ENCODE measurements at places on chromosomes 3 and 15.

DNA sequence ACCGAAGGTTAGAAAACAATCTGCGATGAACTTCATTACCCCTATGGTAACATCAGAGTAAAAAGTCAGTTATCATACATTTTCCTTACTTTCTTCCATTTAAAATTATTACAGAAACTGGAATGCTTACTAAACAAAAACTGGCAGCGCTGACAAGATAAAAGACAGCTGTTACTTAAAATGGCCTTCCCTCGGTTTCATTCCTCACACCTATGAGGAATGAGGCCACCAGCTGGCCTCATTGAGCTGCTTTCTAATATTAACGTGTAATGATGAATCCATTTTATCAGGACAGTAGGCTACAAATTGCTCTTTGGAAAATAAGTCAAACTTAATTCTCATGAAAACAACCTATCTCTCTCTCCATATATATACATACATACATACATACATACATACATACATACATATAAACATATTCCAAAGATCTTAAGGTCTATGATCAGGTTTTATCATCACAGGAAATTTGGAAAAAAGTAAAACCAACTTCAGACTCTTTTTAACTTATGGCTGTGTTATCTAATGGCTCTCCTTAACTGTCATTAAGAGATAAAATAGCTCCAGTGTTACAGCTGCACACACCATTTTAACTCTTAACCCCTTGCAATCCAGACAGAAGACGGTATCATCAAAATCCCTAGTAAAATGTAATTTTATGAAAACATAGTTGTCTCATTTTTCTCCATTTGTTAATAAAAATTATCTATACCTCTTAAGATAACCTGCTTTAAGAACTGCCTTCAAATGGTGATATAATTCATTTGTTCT lies 5.2 kb downstream of the CCNL1 start:
- no peak for DNase-seq

DNA sequence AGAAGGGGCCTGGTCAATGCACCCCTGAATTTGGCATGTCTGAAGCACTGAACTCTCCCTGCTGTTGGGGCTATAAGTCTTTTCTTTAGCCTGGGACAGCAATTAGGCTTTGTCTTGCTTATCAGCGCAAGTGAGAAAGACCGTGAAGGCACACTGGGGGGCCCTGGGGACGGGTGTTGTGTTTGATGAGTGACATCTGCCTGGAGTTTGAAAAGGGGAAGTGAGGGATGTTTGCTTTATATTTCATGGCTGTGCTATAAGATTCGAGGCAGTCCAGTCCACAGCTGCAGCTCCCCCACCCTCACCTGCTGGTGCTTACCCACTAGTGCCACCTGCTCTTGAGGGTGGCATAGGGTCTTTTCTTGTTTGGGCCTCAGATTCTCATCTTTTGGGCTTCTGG lies 44.8 kb downstream of the CEMIP start:
- DNase-seq, result peak; percentile 17

- no peak for DNase-seq
Observed at GRCh38 chr3:152879790-152880174, 44.9 kb downstream of the P2RY1 start.

DNA sequence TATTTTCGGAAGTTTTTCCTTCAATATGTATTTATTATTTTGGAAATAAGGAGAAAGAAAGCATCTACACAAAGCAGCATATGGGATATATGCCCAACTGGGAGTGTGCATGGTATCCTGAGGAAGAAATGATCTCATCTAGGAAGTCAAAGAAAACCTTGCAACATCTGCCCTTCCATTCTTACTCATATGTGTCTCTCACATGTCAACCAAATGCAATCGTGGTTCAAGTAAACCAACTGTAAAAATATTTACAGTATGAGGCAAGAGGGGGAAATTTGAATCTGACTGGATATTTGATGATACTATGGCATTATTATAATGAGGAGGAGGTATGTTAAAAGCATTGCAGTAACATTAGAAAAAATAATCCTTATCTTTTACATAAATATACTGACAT lies 3.2 kb upstream of the SCG3 start:
- no peak for DNase-seq

DNA sequence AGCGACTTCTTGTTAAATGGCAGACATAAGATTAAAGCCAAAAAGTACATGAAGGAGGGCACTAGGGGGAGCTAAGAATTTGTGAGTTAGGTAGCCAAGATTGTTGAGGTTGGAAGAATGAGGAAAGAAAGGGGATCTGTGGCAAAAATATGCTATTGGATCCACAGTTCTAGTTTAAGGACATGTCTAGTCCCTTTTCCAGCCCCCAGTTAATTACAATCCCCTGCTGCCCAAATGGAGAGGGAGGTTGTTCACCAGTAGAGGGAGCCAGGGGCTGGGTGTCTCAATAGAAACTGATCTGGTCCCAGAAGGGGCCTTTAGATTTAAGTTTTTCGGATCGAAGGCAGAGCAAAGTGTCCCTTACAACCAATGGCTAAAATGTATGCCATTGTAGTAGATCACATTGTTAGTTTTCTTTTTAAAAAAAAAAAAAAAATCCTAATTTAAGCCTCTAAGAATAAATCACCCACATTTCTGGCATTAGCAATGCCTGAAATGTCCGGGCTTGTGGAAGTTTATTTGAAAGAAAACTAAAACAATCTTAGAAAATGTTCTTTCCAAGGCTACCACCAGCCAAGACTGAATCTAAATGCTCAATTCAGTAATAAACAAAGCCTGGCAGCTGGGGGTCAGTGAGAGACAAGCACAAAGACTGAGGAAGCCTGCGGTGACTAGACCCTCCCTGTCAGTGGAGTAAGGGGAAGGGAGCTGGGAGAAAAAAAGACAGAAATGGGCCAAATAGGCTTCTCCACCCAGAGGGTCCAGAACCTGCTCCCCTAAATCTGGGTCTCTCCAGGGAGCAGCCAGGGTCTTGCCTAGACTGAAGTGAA lies 7.1 kb downstream of the COL8A1 start:
- DNase-seq, result peak; percentile 9

DNA sequence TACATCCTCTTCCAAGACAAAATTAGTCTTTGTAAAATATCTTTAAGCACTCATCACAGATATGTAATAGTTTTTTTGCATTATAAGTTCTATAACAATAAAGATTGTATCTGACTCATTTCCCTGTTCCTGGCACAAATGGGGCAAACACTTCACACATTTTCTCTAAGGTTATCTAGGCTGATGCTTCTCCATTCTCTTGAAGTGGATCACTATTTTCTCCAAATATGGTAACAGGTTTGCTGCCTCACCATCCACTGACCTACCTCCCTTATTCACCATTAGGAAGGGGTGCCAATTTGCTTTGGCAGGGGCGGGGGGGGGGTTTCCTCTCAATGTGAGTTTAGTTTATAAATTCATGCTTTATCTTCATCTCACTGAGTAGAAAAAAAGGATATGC lies 767.7 kb upstream of the LMCD1 start:
- no peak for DNase-seq

DNA sequence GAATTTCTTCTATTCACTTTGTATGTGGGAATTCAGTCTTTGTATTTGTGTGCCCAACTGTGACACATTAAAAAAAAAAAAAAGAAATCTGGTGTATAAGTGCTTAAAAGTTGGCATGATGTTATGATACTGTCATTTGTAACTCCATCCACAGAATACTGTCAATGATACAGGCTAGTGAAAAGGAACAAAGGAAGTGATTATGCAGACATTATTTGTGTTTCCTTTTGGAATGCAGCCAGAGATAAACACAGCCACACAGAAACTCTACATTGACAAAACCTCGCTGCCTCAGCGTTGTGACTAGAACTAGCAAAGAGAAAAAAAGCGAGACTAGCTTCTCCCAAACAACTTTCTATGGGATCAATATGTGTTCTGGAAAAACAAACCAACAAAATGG lies 519.2 kb upstream of the AGTR1 start:
- peak; percentile 94 for DNase-seq

- DNase-seq, result no peak
Observed at GRCh38 chr3:56980243-56980642, 80.2 kb upstream of the SPATA12 start.

GRCh38 chr3:119220970-119221667 lies 19.6 kb downstream of the B4GALT4 start:
- DNase-seq, result no peak

DNA sequence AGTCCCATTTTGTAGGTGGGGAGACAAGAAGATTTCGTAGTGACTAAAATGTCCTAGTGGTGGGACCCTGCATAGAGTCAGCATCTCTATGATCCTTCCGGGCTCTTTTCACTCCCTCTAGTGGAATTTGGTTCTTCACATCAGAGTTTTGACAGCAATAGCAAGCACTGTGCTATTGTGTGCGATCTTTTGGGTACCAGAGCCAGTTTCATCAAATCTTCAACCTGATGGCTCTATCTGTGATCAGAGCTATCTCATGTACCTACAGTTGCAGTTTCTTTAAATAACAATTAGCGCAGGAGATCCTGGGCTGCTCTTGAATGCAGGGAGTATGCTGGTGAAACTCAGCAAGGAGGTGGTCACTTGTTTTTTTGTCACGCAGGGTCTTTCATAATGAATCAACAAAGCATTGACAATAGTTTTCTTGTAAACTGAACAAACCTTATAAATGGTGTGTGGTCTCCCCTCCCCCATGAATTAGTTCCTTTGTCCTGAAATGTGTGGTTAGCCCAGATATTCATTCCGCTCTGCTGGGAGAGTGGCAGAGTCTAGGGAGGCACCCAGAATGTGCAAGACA lies 257.2 kb upstream of the SOX2 start:
- DNase-seq, result no peak

- peak; percentile 83 for DNase-seq
Observed at GRCh38 chr3:141308588-141309218, 59.6 kb upstream of the ZBTB38 start.

DNA sequence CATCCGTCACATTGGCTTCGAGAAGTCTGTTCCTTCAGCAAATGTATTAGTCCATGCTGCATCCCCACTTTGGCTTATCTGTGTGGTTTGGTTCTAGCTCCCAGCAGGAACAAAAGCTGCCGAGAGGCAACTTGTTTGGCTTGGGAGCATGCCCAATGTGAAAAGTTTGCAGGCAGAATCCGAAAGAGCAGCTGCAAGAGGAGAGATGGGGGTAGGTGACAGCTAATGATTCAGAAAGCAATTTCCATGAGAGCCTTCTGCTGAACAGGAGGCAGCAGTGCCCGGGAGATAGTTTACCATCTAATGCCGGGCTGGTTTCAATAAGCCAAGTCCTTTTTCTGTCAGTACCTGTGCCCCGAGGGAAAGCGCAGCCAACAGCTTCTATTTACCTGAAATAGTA lies 60.2 kb downstream of the GRM7 start:
- DNase-seq, result no peak

GRCh38 chr3:15889936-15890335 lies 92.2 kb upstream of the ANKRD28 start:
- DNase-seq, result no peak

DNA sequence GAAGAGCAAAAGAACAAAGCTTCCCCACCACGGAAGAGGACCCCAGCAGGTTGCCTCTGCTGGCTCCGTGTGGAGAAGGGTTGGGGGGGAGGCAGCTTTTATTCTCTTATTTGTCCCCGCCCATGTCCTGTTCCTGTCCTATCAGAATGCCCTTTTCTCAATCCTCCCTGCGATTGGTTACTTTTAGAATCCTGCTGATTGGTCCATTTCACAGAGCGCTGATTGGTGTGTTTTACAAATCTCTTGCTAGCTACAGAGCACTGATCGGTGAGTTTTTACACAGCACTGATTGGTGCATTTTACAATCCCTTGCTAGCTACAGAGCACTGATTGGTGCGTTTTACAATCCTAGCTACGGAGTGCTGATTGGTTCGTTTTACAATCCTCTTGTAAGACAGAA lies 100.6 kb upstream of the KLF13 start:
- no peak for DNase-seq

DNA sequence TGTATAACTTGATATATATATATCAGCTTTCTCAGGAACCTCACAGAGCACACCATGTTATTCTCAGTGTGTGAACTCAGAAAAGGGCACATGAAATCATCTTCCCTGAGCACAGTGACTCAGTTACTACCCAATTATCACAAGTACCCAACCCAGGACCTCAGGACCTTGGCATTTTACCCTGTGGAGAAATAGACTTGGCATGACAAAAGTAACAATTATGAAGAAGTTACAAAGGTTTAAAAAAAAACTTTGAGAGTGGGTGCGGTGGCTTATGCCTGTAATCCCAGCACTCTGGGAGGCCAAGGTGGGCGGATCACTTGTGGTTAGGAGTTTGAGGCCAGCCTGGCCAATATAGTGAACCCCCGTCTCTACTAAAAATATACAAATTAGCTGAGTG lies 52.4 kb downstream of the ONECUT1 start:
- DNase-seq, result no peak

DNA sequence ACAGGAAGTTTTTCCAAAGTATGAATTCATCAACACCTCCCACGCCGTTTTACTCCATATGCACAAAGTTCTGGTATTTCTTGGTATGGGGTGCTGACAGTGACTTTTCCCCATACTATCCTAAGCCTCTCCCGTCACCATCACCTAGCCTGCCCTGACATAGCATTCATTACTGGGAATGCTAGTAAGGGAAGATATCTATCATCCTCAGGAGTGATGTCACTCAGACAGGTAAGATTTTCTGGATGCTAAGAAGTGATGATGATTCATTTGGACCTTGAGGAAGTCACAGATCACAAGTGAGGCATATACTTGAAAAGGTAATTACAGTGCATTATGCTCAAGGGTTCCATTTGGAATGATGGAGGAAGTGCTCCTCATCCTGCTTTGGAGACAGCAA lies 355.1 kb upstream of the STAC start:
- DNase-seq, result no peak

- DNase-seq, result no peak
Observed at GRCh38 chr15:67048281-67049279, 16.8 kb upstream of the SMAD3 start.

GRCh38 chr15:75161917-75162414 lies 39.7 kb upstream of the C15orf39 start:
- DNase-seq, result no peak

- DNase-seq, result no peak
Observed at GRCh38 chr3:120280566-120280965, 4.5 kb downstream of the GPR156 start.

DNA sequence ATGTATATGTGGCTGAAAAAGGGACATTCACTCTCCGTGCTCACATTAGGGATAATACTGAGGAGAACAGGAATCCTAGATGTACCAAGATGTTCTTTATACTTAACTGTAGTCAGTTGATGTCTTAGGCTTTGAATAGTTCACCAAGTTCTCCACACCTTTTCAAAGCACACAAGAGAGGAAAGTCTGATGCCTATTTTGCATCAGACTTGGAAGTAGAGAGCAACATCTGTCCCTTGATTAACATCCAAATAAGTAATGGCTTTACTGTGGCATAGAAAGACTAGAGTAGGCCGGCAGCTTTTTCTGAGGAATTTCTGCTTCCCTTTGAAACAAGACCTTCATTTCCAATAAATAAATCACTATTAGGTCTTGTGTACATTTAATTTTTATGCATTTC lies 34.0 kb downstream of the PIGB start:
- no peak for DNase-seq

DNA sequence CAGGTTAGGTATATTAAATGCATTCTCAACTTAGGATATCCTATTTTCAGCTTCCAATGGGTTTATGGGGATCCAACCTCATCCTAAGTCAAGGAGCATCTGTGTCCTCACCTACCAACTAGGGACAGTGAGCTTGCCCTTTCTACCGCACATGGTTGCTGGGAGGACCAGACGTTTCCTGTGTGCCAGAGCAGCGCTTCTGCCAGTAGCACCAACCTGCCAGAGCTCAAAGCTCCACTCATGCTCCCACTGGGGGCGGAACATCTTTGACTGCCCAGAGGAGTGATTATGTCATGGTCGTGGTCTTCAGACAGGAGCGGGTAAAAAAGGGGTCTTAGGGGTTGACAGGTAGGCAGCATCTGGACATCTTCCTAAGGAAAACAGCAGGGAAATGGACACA lies 24.7 kb downstream of the XPC start:
- no peak for DNase-seq
